ENCODE measurements at places on chromosomes 5 and 9.
A peak's percentile ranks its signal among the peaks of the same experiment; 100 is the strongest.

DNA sequence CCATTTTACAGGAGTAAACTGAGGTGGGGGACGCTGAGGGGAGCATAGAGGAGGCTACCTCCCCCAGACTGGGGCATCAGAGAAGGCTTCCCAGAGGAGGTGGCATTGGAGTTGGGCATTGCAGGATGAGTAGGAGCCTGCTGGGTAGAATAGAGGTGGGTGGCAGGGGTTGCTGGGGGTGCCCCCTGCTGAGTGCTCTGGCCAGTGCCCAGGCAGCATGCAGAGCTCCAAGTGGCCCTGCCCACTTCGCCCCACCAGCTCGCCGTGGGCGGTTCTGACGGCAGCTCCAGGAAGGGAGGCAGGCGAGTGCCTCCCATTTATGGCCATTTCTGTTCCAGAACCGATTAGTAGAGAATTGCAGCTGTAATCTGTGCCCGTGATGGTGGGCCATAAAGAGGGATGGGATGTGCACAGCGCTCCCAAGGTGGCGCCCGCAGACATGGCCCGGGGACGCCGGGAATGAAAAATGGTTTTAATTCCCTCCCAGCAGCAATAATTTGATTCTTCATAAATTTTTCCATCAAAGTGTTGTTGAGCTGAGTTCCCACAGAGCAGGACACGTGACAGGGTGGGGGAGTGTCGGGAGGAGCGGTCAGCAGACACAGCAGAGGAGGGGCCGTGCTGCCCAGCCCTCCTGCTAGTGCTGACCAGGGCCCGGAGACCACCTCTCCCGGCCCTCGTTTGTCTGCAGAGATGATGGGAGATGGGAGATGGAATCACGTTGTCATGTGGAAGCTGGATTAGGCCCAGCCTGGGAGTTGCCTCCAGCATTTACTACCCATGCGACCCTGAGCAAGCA, 75.5 kb downstream of the LMX1B start:
- DNase-seq = no peak

DNA sequence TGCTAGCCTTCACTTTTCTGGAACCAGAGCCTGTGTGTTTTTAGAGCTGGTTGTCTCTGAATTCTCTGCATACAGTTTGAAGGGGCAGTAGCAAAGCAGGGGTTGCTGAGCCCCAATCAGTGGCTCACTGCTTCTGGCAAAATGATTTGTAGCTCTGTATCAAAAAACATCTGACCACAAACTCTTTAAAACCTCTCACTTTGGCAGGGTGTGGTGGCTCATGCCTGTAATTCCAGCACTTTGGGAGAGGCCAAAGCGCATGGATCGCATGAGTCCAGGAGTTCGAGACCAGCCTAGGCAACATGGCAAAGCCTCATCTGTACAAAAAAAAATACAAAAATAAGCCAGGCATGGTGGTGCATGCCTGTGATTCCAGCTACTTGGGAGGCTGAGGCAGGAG, 28.3 kb upstream of the APC start:
- DNase-seq = no peak

GRCh38 chr9:88198341-88198807, 60.1 kb upstream of the SPATA31C2 start:
- no peak for DNase-seq

DNA sequence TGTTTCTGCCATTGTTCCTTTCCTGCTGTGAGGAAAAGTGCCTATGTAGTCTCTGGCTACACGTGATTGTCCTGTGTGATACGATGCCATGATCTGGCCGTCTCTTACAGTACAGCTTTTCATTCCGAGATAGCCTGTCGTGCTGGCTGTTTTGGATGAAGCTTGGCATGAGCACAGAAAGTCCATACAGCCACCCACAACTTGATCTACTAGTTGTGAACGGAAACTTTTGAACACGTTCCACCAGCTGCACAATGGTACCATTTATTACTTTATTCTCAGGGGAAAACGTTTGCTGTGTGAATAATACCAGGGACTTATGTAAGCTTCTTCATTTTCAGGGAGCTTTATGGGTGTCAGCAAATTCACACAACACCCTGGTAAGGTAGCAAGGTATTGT, 217.6 kb upstream of the ANKRD55 start:
- no peak for DNase-seq

- no peak for DNase-seq
Measured at GRCh38 chr5:118042076-118042475, 946.3 kb downstream of the DTWD2 start.

DNA sequence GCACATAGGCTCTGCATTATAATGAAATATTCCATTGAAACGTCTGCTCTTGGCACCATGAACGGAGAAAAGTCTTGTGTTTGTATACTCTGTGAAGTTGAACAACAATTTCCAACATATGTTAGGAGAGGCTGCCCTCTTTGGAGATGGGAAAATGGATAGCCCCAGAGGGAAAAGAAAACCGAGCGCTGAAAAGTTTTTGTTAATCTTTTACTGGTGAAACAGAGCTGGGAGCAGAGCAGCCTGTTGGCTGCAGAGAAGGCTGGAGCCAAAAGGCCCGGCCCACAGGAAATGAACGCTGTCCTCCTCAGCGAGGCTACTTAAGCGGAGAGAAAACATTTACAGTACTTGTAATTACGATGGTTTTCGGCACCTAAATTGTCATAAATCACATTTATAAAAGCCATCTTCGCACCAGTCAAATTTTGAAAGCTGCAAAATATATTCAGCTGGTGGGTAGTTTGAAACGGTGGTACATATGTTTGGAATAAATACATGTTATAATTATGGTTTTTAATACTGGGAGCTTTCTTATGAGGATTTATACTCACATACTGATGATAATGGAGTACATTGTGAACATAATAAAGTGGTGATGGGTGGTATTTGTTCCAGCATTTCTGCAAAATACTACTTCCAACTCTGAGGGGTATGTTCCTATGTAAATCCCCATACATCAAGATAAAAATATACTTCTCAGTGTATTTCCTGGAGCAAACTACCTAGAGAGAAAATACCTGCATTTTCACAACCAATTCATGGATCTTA, 129.6 kb upstream of the CNTLN start:
- DNase-seq = peak; percentile 83

DNA sequence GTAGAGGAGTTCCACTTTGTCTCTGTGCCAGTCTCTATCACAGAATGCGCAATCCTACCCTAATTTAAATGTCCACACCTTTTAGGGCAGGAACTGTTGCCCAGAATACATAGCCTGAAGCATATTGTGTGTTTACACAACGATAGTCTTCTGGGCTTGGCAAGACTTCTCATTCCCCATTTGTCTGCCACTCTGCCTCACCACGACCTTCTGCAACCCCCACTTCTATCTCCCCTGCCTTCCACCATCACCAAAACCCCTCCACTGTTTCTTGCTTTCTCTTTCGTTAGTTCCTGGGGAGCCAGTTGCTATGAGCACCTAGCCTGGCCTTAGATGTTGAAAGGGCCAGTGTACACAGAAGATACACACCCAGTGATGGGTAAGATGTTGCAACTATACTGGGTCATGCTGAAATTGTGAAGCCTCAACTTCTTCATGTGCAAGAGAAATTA, 883 bp upstream of the RNF145 start:
- no peak for DNase-seq

DNA sequence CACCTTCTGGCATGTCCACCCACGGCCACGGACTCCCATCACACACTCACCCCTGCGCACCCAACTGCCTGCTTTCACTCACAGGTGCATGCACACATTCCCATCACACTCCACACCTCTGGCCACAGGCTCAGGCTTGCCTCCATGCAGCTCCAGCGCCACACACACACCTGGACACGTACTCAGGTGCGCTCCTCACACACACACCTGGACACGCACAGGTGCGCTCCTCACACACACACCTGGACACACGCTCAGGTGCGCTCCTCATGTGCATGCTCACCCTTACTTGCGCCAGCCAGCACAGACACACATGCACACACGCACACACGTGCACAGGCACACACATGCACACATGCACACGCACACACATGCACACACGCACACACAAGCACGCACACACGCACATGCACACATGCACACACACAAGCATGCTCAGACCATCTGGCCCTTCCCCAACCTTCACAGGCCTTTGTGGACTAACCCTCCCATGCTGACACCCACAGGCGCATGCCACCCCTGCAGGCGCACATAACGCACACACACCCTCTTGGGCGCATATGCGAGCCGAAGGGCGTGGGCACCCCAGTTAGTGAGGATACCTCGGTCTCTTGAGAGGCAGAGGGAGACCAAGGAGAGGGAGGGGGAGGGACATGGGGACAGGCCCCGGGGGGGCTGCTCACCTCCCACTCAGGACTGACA, 8.3 kb downstream of the GRIN1 start:
- no peak for DNase-seq

DNA sequence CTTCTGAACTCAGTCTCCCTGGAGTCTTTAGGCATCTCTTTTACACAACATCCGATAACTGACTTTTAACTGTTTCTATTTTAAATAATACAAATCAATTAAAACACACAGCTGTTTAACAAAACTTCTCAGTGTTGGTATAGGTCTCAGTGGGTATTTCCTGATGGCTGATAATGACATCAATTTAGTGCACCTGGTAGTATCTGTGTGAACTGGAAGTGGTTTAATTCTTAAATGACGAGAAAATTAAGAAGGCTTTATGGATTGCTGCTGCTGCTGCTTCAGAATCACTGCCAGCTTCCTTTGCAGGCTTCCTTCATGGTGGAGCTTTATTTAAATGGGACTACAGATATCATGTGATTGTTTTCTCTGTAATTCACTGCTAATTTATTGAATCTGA, 92.3 kb downstream of the RPS23 start:
- no peak for DNase-seq

DNA sequence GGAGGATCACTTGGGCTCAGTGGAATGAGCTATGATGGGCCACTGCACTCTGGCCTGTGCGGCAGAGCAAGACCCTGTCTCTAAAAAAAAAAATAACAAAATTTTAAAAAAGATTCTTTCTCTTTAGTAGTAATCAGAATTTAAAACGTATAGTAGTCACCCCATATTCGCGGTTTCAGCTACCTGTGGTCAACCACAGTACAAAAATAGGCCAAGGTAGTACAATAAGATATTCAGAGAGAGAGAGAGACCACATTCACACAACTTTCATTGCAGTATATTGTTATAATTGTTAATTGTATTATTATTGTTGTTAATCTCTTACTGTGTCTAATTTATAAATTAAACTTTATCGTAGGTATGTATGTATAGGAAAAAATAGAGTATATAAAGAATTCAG, 18.7 kb downstream of the INIP start:
- no peak for DNase-seq

- no peak for DNase-seq
Measured at GRCh38 chr5:130159968-130160367, 255.7 kb downstream of the CHSY3 start.

DNA sequence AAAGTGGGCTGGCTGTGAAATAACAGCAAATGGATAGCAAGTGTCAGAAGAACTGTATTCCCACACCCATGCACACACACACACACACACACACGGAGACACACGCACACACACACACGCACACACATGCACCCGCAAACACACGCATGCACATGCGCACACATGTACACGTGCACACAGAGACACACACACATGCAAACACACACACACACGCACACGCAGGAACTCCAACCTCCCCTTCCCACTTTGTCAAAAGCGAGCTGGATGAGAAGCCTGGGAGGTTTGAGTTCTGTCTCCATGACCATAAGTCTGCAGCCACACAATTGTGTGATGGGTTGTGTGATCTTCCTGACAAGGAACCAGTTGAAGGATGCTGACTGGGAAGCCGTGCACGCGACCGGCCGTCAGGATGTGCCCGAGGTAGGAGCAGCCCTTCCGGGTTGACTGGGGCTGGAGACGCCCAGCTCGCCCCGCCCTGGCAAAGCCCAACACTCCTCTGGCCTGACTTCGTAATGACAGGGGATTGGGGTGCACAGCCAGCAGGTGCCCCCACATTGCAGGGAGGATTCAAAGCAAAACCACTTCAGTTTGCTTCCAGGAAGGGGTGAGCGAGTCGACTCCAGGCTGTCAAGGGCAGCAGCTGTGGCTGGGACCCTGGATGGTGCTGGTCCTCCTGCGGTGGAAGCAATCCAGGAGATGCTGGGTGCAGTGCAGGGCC, 29.3 kb upstream of the NKD2 start:
- DNase-seq = no peak

DNA sequence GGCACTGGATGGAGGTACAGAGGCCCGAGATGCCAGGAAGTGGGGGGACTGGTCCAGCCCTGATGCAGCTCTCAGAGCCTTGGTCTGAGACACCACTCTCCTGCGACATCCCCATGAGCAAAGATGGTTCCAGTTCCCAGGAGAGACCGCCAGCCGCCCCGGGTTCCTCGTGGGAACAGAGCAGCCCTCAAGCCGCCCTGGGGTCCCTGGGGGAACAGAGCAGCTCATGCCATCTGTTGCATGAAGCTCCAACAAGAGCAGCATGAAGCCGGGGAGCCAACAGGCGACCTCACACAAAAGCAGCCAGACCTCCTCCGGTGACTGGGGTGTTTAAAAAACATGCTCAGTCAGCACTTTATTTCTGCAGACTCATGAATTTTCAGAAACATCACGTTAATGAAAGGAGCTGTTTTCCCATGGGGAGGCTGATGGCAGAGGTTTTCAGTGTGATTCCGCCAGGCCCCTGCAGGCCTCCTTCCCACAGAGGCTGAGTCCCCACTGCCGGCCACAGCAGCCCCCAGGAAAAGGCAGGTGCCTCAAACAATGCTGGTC, 6.2 kb downstream of the SLC6A18 start:
- no peak for DNase-seq

DNA sequence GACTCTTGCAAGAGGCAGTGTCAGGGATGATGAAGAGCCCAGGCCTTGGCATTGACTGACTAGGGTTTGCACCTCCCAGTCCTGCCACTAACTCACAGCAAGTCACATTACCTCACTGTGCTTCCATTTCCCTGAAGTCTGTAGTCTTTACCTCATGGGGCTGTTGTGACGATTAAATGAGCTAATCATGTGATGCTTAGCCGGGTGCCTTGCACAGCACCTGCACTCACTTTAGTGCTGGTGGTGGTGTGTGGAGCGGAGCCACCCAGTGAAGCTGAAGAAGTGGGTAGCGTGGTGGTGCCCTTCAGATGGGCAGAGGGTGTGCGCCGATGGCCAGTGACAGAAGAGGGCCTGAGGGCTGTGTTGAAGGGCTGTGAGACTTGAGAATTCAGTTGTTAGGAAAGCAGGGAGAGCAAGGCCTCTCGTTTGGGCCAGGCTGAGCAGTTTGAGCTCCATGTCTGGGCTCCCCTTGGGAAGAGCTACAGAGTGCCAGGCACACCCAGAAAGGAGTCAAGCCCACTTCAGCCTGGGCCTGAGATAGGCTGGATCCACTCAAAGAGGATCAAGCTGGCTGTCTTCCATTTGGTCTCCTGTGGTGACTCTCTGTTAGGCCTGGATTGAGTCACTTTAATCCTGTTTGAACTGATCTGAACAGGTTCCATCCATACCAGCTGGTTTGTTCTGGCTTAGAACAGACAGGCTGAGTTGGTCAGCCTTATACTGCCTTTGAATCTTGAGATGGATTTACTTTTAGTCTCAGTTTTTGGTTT, 42.5 kb downstream of the RALGPS1 start:
- DNase-seq = no peak

GRCh38 chr9:23823986-23824829, 1.8 kb downstream of the ELAVL2 start:
- no peak for DNase-seq

GRCh38 chr9:69344459-69344858, 19.4 kb downstream of the ENTREP1 start:
- no peak for DNase-seq

Measured in NCI-H2081 (cell line).